NT2/D1 (cell line): ENCODE measurements at places on chromosomes 4 and X.

- DNase-seq = no peak
These were observed 106.7 kb upstream of the PRKX start for GRCh38 chrX:3820167-3820566.

GRCh38 chr4:14659286-14659685 is 343.0 kb upstream of the CPEB2 start:
- DNase-seq = no peak

GRCh38 chr4:40515398-40516293 is 114.0 kb downstream of the RBM47 start:
- no peak for DNase-seq

DNA sequence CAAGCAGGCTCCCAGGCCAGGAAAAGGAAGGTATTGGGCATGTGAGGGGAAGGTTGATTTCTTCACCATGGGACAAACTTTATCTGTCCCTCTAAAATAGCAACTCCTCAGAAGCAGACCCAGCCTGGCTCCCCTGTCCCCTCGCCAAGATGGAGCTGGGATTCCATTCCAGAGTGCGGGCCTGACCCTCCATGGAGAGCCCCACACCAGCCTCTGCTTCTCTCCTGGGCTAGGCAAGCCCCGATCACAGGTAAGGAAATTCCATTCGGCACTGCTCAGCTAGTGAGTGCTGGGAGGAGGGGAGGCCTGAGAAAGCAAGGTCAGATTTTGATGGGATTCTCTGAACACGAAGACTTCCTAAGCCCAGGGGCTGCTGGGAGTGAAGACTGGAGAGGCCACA is 98.4 kb downstream of the EFNB1 start:
- no peak for DNase-seq

DNA sequence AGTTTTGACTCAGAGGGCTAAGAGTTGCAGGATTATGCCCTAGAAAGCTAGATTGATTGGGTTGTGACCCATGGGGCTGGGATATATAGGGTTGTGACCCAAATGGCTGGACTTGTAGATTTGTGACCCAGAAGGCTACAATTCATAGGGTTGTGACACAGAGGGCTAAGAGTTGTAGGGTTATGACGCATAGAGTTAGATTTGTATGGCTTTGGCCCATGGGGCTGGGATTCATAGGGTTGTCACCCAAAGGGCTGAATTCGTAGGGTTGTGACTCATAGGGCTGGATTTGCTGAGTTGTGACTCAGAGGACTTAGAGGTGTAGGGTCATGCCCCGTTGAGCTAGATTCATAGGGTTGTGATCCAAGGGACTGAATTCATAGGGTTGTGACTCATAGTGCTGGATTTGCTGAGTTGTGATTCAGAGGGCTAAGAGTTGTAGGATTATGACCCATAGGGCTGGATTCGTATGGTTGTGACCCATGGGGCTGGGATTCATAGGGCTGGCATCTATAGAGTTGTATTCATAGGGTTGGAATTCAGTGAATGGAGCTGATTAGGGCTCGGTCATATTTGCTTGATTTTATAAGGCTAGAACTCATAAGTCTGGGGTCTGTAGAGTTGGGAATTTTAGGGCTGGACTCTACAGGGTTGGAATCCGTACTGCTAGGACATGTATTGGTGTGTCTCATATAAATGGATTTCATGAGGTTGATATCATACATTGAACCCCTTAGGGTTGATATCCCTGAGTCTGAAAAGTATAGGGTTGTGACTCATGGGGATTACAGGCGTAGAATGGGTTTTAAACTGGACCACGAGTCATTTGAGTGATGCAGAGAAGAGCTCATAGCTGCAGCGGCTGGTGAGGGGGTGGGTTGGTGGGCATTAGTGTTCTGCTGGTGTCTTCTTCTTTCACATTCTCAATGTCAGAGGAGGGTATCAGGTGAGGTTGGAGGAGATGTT is 125.7 kb downstream of the CRLF2 start:
- DNase-seq = no peak

GRCh38 chr4:84495118-84495793 is 3.8 kb downstream of the NKX6-1 start:
- no peak for DNase-seq

- no peak for DNase-seq
These were observed 257.7 kb downstream of the OPHN1 start for GRCh38 chrX:68175562-68175961.

GRCh38 chr4:118351851-118352827 is 664 bp downstream of the PRSS12 start:
- no peak for DNase-seq

GRCh38 chrX:102185967-102186720 is 29.0 kb upstream of the TCP11X1 start:
- DNase-seq = no peak

DNA sequence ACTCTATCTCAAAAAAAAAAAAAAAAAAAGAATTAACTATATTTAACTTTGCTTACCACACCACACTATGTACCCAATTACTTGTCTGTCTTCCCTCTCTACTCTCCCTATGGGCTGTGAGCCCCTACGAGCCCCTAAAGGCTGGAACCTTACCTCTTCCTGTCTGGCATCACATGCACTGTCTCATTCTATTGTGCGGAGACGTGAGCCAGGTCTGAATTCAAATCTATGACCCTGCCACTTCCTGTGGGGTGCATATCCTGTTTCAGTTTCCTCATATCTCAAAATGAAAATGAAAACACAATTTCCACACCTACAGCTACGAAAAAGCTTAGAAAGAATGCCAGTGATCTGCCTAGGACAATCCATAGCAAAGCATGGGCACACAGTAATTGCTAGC is 42.9 kb upstream of the HS3ST1 start:
- no peak for DNase-seq

- no peak for DNase-seq
These were observed 221.0 kb downstream of the PALLD start for GRCh38 chr4:168717847-168718246.

DNA sequence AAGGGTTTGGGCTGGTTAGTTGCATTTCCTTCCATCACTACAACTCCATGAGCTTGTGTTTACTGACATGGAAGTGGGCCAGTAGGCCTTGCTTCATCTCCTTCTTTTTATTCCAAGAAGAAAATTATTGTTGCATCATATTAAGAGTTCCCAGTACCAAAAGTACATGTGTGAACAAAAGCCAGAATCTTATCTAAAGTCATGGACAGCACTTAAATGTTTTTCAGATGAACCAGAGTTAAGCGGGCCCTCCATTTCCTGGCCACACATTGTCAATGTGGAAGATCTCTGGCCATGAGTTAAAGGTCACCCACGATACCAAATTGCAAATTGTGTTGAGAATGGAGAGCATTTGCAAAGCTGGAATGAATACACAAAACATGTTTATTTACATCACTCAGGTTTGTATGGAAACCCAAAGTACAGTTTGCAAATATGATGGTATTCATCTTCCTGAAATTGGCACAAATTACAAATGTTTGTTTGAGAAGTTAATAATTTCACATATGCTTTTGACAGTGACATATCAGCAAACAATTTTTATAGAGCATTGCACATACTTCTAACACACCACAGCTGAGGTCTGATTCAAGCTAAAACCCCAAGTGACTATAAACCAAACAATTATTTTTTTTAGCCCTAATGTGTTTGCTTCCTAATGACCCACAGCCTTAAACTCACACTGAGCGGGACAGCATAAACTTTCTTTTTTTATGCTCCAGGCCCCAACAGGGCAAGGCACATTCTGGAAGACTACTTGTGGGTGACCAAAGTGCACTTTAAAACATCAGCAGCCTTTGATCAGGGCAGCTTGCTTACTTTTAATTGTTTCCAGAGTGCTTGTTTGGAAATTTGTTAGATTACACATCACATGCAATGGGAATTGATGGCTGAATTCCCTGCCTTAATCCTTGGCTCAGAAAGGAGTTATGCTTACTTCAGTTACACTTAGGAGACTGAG is 502.9 kb upstream of the SLIT2 start:
- DNase-seq = no peak

DNA sequence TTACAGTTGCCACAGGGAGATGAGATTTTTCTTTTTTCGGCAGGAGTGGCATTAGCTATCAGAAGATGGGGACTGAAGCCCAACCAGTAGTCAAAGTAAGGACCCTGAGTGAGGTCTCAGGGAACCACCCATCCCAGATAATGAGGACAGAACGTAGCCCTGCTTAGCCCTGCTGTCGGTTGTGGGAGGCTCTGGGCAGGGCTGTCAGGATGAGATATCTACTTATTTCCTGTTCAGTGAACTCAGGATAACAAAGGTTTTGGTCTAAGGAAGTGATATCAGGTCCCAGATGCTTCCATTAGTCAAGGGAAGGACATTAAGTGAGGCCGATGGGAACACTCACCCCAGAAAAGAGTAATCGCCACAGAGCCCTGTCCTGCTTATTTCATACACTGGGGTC is 2.3 kb downstream of the MAGEB16 start:
- no peak for DNase-seq

DNA sequence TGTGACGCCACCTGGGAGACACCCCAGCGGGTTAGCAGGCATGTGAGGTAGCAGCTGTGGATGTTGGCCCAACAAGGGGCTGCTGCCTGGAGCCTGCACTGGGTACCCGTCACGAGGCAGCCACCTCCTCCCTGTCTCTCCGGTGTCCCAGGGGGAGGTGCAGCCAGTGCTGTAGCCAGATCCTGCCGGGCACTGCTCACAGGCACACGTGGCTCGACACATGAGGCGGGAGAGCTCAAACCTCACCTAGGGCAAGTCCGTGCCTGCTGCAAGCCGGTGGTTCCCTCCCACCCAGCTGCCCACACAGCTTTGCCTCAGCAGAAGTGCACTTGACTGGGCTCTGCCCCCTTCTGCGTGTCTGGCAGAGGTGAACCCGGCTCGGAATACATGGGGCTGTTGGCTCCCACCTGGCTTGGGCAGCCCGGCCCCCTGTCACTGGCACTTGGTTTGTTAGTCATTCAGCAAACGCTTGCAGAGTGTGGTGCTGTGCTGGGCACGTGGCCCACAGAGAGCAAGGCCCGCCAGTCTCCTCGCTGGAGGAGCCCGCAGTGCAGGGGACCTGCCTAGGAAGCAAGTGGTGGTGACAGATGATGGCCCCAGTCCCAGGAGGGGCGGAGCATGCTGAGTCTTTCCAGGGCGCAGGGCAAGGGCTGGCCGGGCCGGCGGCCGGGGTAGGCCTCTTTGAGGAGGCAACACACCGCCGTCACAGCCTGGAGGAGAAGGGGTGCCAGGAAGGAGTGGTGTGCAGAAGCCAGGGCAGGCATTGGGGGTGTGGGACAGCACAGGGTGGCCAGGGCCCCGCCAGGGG is 10.1 kb upstream of the SH3TC1 start:
- DNase-seq = no peak

DNA sequence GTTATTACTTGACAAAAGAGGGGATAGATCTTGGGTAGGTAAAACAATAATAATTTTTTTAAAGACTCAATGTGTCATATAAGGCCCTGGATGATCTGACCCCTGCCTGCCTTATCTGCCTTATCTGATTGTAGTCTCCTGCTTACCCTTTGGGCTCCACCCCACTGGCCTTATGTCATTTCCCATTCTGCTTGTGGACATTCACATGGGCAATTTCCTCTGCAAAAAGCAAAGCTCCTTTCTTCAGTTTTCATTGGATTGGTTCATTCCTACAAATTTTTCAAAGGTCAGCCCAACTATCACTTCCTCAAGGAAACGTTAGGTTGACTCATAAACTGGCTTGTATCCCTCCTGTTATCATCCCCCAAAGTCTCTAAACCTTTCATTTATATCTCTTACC is 15.7 kb upstream of the TET2 start:
- DNase-seq = no peak

DNA sequence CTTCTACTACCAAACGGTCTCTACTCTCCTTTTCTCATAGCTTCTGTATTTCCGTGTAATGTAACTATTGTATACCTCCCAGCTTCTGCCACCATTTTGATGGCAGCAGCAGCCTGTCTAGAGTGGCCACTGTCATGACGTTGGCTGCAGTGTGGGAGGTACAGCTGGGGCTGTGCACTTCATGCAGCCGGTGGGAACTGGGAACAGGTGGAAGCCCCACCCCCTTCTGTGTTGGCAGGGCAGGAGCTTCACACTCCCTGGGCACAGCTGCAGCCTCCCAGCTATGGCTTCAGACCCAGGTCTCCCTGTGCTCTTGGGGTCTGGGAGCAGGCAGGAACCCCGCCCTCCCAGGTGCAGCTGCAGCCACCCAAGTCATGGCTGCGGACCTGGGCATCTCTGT is 49.8 kb upstream of the SEC24B start:
- no peak for DNase-seq

DNA sequence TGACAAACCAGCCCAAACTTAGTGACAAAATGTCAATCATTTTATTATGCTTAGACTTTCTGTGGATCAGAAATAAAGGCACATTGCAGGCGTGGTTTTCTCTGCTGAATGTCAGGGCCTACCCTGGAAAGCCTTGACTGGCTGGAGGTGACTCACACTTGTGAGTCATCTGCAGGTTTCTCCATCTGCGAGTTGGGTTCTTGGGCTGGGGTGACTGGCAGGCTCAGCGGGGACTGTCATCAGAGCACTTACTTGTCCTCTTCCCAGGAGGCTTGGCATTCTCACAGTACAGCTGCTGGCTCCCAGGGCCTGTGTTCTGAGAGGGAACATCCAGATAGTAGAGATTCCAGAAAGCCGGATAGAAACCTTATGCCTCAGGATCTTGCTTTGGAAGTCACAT is 153.8 kb upstream of the AGA start:
- peak; percentile 13 for DNase-seq

GRCh38 chr4:132827522-132827921 is 321.6 kb upstream of the PCDH10 start:
- DNase-seq = no peak

DNA sequence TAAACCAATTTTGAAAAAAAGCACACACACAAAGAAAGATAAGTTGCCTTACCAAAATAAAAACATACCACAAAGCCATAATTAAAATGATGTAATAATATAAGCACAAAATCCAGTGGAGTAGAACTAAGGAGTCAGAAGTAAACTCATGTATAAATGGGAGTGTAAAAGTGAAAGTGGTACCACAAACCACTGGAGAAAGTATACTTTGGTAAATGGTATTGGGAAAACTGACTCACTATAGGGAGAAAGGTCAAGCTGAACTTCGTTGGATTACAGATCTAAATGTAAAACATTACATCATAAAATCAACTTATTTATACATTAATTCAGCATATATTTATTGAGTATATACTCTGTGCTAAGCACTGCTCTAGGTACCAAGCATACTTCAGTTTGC is 46.3 kb upstream of the HHIP start:
- DNase-seq = no peak

DNA sequence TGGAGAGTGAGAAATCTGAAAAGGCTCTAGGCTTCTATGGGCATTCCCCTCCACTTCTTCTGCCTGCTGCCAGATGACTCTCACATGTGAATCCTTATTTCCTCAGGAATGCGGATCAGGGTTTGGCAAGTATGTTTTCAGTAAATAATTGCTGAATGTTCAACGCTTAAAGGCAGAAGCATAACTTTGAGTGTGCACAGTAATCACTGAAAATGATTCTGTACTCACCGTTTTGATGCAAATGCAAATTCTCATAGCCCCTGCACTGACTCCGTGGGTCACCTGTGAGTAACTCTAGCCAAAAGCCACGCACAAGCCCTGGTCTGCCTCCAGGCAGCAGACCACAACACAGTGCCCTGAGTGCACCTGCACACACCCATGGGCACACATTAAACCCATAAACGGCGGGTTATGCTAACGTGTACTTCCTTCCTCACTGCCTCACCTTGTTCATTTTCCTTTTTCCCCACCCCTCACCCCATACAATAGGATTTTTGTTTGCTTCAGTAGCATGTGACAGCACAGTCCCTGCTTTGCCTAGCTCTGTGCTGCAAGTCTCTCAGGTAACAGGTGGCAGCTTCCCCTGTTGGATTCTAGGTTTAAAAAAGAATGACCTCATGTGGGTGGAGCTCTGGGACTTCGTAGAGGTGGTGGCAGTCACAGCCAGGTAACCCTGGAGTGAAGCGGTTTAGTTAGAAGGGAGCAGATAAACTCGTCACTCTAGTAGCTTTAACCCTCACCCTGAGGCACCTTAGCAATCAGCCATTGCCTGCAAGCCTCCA is at the start of gene ARHGEF38:
ARHGEF38 (plus strand) TSS at position 656 of the 782 bp plus-strand sequence. CDS start 146 bp downstream, outside the sequence.
- DNase-seq = no peak
